Cardiac septum (tissue), 1 donor: ENCODE measurements at places on chromosomes 2 and 18. TPM values are rescaled to one million over a fixed set of nuclear protein-coding genes. Genes with fewer than 3 reads are reported as not detected.

DNA sequence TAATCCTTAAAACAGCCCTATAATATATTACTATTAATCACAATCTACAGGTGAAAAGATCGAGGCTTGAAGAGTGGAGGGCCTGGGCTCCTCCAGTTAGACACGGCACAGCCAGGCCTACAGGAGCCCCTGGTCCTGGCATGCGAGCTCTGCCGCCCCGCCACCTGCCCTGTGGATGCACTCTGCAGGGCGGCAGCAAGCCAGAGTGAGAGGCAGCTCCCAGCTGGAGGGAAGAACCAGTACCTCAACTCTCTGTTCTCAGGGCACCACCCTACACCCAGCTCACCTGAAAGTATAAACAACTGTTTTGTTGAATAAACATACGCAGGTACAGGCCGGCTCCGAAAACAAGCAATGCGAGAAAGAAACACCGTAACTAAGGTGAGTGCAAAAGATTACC lies 34.6 kb downstream of the EIPR1 start:
- no peak for DNase-seq

DNA sequence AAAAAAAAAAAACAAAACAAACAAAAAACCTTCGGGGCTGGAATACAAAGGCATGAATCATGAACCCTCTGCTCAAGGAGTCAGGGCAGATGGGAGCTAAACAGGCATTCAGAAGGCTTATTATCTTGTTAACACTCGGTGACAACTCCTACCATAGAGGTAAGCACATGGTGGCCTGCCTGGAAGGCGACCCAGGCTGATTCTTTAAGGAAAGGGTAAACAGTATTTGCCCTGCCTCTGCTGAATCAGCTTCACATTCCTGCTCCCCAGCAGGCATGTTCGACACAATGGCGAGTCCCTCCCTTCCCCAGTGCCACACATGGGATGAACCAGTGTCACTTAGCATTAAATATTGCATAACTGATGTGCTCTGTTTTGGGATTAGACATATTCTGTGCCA lies 191.9 kb downstream of the ARL4C start:
- DNase-seq, result no peak

DNA sequence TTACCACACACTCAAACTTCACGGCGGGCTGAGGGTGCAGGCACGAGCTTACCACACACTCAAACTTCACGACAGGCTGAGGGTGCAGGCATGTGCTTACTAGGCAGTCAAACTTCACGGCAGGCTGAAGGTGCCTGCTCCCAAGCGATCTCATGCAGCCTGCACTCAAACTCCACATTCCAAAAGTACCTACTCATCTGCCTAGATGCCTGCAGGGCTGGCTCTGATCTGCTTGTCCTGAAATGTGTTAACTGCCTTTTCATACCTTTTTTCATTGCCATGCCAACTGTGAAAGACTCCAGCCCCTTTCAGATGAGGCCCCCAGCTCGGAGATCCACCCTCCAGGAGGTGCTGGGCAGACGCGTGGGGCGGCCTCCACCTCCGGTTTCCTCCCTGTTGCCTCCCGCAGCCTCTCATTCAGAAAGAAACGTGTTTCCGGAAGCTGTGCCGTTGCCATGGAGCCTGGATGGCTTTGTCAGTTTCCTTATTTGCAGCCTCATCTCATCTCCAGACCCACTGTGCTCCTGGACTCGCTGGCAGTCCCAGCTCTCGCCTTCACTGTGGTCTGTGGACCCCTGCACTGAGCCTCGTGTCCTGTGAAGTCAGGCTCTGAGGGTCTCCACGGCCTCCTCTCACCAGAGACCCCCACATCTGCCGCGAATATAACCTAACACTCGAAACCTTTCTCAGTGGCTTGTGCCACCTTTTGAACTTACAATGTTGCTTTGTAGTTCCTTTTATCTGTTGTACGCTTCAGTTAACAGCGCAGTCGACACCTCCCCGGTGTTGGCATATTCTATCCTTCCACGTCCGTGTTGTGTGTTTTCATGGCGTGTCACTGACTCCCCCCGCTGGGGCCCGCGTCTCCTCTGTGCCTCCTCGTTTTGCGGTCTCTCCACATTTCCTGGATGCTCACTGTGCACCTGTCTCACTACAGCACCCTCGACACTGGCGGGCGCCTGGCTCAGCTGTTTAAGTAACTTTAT lies 106.1 kb upstream of the ALKAL2 start:
- no peak for DNase-seq

- no peak for DNase-seq
These were observed 130.5 kb downstream of the DYSF start for GRCh38 chr2:71583876-71584275.

DNA sequence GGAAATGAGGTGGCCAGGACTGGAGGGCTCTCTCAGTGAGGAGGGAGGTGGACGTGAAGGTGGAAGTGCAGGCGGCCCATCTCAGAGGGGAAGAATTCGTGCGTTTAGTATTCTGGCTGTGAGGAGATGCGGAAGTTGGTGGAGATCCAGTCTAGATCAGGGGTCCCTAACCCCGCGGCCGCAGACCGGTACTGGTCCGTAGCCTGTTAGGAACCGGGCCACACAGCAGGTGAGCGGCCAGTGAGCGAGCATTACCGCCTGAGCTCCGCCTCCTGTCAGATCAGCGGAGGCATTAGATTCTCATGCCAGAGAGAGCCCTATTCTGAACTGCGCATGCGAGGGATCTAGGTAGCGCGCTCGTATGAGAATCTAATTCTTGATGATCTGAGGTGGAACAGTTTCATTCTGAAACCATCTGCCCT lies 1.6 kb upstream of the FHOD3 start:
- no peak for DNase-seq

KCNE4 gene
- 1.7 TPM for total RNA-seq
